Breast epithelium (tissue), 4 donors: ENCODE measurements at places on chromosomes 7 and 10. TPM values are rescaled to one million over a fixed set of nuclear protein-coding genes. Genes with fewer than 3 reads are reported as not detected.

NXPH1 gene
- not detected for total RNA-seq

KIF11 gene
- 0.66 TPM for total RNA-seq

DDX21 gene
- 66.7 TPM for total RNA-seq

DOCK1 gene
- 50.4 TPM for total RNA-seq

SPDYE3 gene
- total RNA-seq: not detected

CC2D2B gene
- total RNA-seq: 2.9 TPM
